Dorsolateral prefrontal cortex (tissue), 122 donors: ENCODE measurements at places on chromosomes 11 and 22.

- DNase-seq, result no peak
Measured at GRCh38 chr11:32161293-32161692, 70.4 kb downstream of the RCN1 start.

DNA sequence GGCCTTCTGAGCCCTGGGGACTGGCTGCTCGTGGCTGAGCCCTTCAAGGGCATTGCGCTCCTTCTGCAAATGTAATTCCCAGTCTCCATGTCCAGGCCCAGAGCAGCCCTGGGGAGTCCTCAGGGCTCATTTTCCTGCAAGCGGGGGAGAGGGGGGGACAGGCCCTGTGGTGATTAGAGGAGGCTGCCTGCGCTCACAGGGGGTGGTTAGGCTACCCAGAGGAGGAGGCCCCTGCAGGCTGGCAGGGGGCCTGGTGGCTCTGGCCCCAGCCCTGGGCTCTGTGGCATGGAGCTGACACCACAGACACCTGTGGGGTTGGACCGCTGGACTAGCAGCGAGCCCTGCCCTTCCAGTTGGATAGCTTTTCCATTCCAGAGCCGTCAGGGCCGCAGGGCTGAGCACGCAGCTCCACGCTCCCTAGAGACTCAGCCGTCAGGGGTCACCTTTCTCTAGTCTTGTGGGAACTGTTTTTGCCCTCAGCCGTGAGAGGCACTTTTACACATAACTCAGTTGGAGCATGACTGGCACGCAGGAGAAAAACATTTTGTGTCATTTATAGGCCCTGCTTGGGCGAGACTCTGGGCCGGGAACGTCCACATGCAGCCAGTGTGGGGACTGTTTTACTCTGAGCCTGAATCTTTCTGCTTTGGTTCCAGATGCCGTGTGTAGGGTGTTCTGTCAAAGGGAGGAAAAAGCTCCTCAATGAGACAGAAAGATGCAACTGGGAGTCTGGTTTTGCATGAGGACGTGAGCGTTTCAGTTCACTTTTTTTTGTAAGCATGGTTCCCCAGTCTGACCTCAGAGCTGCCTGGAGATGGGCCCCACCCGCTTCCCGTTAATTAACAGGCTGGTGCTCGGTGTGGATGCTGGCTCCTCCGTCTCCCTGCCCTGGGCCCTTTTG, 58.1 kb downstream of the LRP5 start:
- DNase-seq, result no peak

DNA sequence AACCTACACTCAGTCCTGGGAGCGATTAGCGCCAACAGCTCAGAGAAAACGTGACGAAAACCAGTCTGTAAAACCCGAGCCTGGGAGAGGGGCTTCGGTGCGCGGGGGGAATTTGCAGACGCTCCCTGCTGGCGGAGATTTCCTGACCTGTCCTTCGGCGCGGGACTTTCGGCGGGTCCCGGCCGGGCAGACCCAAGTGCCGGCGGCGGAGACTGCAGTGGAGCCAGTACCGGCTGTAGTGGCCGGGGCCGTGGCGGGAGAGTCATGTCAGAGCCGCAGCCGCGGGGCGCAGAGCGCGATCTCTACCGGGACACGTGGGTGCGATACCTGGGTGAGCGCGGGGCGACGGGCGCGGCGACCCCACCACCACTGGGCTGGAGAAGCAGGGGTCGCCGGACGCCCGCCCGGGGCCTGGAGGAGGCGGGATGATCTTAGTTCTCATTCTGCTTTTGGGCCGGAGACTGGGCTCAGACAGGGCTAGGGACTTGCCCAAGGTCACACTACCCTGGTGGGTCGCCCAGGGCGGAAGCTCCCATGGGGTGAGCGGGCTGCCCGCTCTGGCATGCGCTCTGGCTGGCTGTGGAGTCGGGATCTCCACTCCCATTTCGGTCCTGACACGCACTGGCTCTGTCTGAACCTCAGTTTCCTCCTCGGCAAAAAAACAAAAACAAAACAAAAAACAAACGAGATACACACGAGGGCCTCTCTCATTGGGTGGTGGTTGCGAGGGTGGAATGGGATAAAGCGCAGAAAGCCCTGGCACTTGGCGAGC, at the start of gene MTFP1:
MTFP1 (plus strand) TSS at position 153 of the 772 bp plus-strand sequence; CDS start at position 265, 112 bp downstream.
- no peak for DNase-seq

DNA sequence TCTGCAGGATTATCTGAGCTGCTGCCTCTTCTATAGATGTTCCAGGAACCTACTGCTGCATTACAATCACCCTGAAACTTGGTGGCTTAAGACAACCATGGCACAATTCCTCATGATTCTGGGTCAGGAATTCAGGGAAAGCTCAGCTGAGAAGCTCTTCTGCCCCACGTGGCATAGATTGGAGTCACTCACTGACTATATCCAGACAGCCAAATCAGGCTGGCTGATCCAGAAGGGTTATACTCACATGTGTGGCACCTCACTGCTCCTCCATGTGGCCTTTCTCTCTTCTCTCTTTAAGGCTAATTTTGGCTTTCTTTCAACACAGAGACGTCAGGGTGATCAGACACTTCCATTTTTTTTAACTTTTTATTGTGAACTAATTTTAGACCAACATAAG, 125.5 kb downstream of the BBOX1 start:
- no peak for DNase-seq

DNA sequence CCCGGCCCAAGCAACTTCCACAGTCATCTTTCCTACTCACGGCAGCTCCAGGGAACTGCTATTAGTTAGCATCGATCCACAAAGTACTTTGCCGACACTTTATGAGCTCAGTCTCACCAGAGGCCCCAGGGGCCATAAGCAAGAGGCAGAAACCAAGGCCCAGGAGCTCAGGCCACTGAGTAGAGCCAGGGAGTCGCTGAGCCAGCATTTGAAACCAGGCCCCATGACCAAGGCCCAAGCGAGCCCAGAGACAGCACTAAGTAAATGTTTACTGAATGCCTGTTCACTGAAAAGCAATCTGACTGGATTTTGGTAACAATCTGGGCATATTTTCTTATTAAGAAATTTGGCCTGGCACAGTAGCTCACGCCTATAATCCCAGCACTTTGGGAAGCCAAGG, 43.3 kb downstream of the ARRB1 start:
- no peak for DNase-seq

DNA sequence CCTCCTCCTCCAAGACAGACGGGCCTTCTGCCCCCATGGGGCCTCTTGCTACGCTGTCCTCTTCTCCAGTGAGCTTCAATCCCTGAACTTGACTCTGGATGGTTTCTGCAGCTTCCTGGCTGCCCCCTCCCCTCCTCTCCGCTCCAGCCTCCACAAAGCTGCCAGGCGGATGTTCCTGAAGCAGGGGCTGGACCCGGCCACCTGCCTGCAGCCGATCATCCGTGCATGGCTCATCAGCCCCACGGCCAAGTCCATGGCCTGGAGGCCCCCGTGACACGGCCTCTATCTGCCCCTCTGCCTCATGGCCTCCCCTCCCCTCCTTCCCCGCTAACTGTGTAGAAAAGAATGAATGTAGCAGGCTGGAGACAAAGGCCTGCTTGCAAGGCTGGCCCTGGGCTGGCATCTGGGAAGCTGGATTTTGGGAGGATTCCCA, 6.8 kb upstream of the SUN2 start:
- DNase-seq, result no peak

GRCh38 chr11:45798793-45799441, 6.0 kb upstream of the SLC35C1 start:
- DNase-seq, result no peak

GRCh38 chr11:117673602-117674001, 123.4 kb downstream of the DSCAML1 start:
- DNase-seq, result peak; percentile 76

- no peak for DNase-seq
Measured at GRCh38 chr22:29291215-29291614, 15.2 kb upstream of the GAS2L1 start.

DNA sequence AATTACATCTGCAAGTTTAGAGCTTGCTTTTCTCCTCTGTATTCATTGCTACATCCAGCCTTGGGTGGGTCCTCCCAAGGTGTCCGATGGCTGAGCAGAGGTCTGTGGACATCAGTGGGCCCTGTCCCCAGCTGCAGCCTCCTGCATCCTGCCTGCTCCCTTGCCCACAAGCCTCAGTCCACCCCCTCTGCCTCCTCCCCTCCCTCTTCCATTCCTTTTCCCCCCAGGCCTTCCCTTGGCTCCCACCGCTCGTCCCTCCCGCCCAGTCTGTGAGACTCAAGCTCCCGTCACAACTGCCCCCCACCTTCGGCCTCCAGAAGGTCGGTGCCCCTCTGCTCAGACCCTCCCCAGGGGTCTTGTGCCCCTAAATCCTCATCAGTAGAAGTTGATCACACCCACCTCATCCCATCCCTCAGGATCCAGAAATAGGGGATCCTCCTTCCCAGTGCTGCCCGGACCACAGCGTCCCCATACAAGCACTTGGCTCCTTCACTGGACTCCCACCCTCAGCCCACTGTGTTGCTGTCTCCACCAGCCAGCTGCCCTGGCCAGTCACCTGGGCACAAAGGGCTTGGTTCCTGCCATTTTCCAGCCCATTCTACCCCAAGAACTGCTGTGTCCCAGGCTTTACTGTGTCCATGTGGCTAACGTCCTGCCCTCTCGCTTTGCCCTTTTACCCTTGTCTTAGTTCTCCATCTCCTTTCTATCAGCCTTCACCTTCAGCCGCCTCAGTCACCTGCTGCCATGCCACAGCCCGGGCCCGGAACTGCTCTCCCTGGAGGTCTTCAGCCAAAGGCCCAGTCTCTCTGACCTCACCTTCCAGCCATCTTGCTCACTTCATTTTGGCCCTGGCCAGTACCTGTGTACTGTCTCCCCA, 2.2 kb upstream of the OMP start:
- DNase-seq, result no peak

- DNase-seq, result no peak
Measured at GRCh38 chr22:18968011-18968749, 32.1 kb upstream of the PRODH start.

- DNase-seq, result no peak
Measured at GRCh38 chr11:120835601-120836228, 188.2 kb upstream of the TBCEL start.

DNA sequence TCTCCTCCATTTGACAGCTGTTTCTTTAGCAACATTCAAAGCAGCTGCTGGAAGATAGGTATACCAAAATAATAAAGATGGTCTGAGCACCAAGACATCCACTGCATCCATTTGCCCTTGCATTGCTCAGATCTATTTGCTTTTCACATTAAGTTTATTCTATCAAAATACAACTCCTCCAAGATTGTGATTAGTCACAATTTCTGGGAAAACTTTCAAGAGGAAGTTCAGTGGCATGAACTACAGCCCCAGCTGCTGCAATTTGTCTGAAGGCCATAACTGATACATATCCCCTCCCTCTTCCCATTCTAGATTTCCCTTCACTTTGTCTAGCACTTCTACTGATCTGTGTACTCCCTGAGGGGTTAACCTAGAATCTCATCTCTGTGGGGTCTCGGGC, 117.5 kb upstream of the CEP126 start:
- no peak for DNase-seq

DNA sequence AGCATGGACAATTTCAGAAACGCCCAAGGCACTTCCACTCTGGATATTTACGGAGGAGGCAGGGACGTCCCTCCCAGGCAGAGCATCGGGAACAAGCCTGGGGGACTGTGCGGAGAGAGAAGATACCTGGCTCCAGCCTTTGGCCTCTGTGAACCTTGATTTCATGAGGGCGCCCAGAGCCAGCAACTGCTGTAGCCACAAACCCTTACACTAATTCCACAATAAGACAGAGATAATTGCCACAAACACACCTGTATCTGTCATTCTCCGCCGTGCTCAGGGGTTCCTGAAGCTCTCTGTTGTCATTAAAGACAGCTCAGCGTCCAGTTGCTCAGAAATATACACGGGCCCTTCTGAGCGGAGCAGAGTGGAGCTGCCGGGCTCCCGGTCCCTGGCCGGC, 1292.1 kb downstream of the TBC1D22A start:
- DNase-seq, result no peak

GRCh38 chr22:25546751-25547150, 17.7 kb upstream of the GRK3 start:
- no peak for DNase-seq

DNA sequence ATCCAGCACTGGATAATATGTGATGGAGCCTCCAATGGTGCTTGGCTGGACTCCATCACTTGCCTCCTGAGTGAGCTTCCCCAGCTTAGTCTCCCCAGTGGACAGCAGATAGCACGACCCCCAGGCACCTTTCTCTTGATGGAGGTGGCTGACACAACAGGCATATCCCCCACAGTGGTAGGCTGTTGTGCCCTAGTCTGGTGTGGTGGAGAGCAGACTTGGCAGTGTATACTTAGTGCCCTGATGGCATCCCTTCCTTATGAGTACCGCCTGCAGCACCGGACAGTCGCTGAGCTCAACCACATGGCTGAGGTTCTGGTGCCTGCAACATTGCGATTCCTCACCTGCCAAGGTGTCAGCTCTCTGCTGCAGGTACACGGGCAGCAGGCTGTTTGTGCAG, 50.1 kb downstream of the DNHD1 start:
- no peak for DNase-seq

GRCh38 chr11:121153472-121153871, 52.4 kb downstream of the TECTA start:
- DNase-seq, result no peak

GRCh38 chr11:64266339-64266738, 15.0 kb downstream of the PLCB3 start:
- DNase-seq, result no peak

DNA sequence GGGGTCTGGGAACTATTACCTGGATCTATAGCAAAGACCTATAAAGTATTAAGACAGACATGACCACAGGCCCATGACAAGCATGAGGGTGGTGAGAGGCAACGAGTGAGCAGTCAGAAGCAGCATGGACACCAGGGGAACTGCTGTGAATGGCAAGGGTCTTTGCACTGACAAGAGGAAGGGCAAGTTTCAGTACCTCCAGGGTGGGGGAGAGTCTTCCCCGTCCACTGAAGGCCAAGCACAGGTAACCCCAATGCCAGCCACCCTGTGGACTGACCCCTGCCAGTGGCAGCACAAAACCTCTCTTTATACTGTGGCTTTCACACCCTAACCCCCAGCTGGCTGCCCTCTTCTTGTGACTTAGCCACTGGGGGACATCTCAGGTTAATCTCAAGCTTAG, 55.5 kb downstream of the CHST1 start:
- DNase-seq, result no peak

GRCh38 chr11:17516551-17517150, 27.6 kb downstream of the USH1C start:
- DNase-seq, result no peak

GRCh38 chr22:38716826-38717225, 11.1 kb downstream of the GTPBP1 start:
- no peak for DNase-seq

DNA sequence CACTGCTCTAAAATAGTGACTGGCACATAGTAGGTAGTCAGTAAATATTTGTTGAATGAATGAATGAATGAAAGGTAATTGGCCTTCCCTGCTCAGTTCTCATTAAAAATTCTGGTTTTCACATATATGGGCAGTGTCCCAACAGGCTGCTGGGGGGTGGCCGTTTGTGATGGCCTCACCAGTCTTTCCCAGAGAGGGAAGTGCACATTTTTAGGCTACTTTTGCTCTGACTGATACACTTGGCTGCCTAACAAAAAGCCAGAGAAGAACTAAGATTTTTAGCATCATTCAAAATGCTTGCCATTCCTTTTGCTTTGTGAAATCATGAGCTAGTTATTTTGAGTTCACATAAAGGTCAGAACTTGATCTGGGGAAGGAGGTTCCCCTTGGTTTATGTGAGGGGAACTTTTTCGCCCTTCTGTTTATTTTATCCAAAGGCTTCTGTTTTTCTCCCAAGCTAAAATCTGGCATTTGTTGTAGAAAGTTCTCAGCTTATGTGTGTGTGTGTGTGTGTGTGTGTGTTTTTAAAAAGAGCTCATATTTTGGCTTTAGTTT, 83.1 kb downstream of the PTPRJ start:
- DNase-seq, result no peak
